Heart left ventricle (tissue), 16 donors: ENCODE measurements at places on chromosomes 12 and 14. TPM values are rescaled to one million over a fixed set of nuclear protein-coding genes. Genes with fewer than 3 reads are reported as not detected.

DNA sequence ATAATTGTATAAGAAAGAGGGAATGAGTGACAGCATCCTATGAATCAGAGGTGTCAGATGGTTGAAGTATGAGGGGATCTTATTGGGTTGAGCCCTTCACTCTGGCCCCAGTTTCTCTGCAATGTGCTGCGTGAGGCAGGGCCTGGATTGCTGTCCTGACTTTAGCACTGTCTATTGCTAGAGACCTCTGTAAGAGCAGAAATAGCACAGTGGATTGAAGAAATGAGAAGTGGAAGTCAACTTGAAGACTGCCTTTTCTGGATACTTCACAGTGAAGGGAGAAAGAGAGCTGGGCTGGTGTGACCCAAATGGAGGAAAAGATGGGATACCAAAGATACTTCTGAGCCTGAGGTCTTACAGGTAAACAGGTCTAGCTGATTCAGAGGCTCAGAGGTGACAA, 5.8 kb downstream of the ASCL4 start:
- DNase-seq, result no peak

DNA sequence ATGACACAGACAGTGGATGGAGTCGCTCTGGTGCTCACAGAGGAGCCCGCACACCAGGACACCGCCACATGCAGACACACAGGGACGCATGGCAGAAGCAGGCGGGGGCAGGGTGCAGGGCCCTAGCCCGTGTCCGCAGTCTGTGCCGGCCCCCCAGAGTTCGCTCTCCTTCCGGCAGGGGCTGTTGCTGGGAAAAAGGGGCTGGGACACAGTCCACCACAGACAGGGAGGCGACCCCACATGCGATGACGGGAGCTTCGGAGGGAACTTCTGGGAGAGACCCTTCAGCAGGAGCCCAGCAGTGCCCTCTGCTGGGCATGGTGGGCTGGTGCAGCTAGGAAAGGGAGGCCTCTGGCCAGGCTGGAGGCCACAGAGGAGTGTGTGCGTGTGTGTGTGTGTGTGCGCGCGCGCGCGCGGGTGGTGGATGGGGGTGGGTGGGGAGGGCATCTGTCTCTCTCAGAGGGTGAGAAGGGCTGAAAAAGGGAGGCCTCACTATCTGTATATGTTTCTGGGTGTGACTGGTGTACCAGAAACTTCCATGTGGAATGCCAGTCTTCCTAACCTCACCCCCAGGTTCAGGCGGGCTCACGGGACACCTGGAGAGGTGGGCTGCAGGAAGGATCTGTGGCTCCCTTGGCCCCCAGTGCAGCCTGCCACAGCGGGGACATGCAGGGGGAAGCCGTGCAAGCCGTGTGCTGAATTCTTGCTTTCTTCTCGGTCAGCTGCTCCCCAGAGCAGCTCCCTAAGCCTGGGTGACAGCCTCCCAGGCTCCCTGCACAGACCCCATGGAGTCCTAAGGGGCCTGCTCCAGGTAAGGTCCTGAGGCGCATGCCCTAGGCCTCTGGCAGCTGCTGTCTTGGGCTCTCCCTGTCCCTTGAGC, 60.7 kb downstream of the PLEKHG3 start:
- DNase-seq, result peak; percentile 74

- DNase-seq, result no peak
Observed at GRCh38 chr12:18886962-18887361, 149.0 kb downstream of the CAPZA3 start.

DNA sequence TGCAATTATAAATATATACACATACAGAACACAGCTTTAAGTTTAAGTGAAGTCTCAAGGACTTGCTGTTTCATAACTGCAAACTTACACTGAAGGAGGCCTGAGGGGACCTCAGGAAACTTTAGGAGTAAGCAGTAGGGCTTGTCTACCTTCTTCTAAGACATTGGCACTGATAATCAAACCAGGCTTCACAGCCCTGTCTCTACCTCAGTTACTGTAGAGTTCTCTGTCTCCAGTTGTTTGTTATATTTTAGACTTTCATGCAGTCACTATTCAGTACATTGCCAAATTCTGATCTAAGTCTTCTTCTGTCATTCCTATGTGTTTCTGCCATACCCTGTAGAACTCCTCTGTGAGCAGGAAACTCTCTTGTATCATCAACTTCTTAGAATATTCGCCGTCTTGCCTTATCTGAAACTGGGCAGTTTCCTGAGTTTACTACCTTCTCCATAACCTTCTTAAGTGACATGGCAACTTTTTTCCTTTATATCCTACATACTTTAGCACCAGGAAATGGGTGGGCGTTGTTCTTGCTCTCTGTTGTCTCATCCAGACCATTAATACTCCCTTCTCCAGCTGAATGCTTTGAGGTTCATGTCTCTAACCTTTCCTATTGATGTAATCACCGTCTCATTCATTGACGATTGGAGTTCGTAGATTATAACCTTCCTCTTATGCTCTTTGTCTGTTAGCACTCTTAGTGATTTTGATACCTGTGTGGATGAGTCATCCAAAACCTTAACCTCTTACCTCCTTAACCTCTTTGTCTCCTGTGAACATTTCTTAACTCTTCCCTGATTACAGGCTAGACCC, 11.4 kb downstream of the APAF1 start:
- no peak for DNase-seq

Gene SLC25A3
- 1,627 TPM for total RNA-seq

GRCh38 chr12:113019025-113019424, 37.5 kb upstream of the DTX1 start:
- DNase-seq, result no peak

DNA sequence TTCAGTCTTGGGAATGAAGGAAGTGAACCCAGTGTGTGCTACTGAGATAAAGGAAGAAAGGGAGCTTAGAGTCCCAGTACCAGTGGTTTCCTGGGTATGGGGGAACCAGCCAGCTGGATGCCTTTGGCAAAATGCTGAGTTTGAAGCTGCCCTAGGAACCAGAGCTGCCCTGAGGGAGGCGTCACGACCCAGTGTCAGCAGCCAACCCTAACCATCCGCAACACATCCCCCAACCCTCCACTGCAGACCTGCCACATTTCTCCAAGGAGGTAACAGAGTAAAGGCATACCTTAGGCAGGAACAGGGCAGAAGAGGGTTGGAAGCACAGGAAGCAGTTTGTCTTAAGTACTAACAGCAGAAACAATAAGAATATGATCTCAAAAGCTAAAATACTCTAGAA, 28.6 kb downstream of the PRDM4 start:
- DNase-seq, result no peak

DNA sequence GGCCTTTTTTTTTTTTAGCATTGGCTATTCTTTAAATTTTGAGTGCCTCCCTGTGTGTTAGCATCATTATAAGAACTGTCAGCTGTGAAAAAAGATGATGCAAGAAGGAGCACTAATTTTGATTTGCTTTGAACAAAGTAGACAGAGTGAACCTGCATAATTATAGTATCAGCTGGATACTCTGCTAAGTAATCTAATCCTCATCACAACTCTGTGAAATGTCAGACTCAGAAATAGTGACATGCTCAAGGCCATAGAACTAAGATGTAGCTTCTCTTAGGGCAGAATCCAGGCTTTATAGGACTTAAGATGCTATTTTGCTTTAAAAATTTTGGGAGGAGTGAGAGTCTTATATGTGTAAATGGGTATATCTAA, 31.9 kb downstream of the FBXO34 start:
- DNase-seq, result no peak

DNA sequence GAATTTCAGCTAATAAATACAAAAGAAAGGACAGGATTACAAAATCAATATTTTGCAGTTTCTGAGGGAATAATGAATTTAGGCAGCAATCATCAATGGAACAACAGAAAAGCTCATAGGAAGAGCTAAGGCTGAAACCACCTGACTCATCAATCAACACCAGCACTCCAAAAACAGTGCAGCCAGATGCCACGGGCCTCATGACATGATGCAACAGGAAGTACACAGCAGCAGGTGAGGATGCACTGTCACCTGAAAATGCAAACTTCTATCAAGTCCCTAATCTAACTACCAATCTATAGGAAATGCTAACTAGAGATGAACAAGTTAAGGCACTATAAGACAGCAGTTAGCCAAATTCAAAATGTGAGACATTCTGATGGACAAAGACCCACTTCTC, 21.7 kb downstream of the GNS start:
- DNase-seq, result no peak

DNA sequence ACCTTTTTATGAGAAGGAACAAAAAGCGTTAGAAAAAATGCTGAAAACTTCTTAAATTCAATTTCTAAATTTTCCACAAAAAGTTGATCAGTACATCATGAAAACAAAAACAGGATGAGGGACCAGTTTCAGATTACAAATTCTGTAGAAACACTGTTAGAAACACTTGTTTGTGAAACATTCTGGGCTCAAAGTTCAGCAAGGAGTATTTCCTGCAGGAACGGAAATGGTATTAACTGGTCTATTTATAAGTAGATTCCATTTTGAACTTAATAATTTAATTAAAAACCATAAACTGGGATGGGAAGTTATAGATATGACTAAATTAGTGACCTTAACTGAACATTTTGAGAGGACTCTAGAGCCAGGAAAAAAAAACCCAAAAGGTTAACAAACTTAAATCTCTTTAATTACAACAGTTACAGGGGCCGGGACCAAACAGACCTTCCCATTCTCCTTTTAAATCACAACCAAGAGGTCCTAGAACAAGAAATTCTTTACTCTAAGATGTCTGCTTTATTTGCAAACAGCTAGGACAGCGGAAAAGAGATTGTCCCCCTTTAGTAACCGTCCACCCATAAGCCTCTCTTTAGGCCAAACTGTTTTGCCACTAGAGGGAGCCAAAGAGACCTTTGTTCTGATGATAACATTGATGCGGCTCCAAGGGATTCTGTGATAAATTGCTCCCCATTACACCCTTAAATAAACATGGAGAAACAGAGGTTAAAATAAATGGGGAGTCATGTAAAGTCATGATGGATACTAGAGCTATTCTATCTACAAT, 69.0 kb upstream of the RERGL start:
- no peak for DNase-seq

Gene HRK
- 0.16 TPM for total RNA-seq

GRCh38 chr14:42192738-42193653, 586.3 kb downstream of the LRFN5 start:
- DNase-seq, result no peak

Gene CCDC196
- total RNA-seq, result not detected

Gene KLRK1
- total RNA-seq, result 0.48 TPM

Gene CRACR2A
- 3.5 TPM for total RNA-seq

Gene OR6C65
- not detected for total RNA-seq

Gene PTMS
- total RNA-seq, result 72.9 TPM

Gene SMCO2
- 0.58 TPM for total RNA-seq

DNA sequence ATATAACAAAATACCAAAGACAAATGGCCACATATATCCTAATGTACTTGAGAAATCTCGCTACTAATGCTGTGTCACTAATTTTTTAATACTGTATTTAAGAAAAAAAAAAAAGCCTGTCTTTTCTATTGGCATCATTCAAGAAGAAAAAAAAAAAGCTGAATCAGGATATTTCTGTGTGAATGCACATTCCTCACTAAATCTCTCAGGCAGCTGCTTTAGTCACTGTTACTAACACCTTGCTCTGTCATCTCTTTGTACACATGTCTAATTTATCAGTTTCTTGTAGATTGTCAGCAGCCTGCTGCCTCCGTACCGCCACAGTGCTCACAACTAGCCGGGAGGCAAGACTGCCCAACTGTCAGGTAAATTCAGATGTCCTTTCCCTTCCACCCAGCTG, 32.0 kb upstream of the FGD4 start:
- DNase-seq, result no peak

Gene COQ10A
- 248 TPM for total RNA-seq

GRCh38 chr12:51013441-51013840, 12.7 kb downstream of the SLC11A2 start:
- no peak for DNase-seq

DNA sequence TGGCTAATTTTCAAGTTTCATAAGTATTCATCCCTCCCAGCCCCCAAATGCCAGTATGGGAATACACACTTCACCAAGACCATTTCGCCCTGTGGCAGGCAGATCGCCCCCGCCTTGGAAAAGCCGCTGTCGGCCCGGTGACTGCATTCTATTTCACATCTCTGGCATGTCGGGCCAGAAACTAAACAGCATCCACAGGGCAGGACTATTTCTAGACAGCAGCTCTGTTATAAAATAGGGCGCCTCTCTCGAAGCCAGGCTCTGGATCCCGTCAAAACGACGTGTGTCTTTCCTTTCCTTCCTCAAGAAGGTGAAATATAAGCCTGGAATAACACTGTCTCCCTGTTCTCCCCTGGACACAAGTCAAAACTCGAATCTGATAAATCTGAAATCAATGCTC, 56.8 kb downstream of the GSC start:
- no peak for DNase-seq

Gene TROAP
- total RNA-seq, result not detected

Gene TAS2R43
- not detected for total RNA-seq

Gene LTBP2
- total RNA-seq, result 19.1 TPM

- DNase-seq, result no peak
Observed at GRCh38 chr12:27335364-27336281, 3.0 kb downstream of the BMAL2 start.
